Stimulated activated CD4-positive, alpha-beta T cell treated with anti-CD3 and anti-CD28 coated beads, Interleukin-1b, Interleukin-23, amount 100 ng/mL, for 48 hours (primary cell): ENCODE measurements at places on chromosomes 1 and 21.

DNA sequence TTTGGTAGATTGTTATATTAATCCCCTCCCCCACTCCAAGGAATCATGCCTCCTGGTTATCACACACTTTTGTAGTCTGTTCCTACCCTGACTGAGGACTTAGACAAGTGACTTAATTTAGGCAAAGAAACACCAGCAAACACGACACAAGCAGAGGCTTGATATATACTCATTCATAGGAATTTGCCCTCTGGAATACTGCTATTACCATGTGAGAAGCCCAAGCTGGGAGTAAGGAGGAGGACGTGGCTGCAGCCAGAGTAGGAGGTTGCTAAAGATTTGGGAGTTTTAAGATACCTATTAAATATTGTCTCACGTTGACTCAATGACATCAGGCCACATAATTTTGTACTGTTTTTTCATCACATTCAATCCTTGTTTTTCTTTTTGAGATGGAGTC, 100.2 kb downstream of the LRRC53 start:
- no peak for DNase-seq

DNA sequence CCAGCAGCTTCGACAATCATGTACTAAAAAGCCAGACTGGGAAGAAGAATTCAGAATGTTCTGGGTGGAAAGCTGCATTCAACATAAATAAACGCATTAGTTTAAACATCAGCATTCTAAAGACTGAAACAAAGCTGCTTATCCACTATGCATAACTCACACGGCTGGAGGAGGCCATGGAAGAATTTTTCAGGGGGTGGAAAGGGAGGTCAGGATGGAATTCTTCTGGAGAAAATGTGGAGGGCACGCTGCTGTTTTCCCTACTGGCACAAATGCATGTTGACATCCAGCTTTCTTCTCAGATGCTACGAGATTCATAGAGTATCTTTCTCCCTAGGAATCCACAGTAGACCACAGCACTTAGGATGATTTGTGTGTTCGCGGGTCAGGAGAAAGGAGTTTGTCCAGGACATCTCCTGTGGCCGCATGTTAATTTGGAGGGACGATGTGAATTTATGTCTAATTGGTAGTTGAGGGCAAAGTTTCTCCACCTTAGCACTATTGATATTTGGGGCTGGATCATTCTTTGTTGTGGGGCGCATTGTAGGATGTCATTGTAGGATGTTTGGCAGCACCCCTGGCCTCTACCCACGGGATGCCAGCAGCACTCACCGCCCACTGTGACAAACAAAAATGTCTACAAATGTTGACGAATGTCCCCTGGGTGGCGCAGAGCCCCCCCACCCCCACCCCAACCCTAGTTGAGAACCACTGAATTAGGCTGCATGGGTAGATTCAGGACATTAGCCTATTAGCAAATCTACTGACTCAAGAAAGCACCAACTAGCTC, 86.5 kb upstream of the KAZN start:
- DNase-seq, result no peak

GRCh38 chr1:16342331-16343062, 9.8 kb downstream of the FBXO42 start:
- no peak for DNase-seq

DNA sequence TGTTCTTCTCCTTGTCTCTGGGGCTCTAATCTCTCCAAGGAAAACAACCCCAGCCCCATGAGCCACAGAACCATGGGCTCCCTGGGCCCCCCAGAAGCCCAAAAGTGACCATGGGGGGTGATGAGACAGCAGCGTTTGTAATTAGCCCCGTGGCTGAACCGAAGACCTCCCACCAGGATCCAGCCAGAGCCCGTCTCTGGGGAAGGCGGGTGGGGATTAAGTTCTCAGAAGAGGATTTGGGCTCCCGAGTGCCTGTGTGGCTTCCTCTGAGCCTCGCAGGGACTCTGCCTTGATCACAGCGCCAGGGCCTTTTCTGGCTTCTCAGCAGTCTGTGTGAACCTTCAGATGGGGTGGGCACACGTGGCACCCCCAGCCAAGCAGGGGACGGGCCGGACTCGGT, 77.0 kb downstream of the ALPL start:
- no peak for DNase-seq

DNA sequence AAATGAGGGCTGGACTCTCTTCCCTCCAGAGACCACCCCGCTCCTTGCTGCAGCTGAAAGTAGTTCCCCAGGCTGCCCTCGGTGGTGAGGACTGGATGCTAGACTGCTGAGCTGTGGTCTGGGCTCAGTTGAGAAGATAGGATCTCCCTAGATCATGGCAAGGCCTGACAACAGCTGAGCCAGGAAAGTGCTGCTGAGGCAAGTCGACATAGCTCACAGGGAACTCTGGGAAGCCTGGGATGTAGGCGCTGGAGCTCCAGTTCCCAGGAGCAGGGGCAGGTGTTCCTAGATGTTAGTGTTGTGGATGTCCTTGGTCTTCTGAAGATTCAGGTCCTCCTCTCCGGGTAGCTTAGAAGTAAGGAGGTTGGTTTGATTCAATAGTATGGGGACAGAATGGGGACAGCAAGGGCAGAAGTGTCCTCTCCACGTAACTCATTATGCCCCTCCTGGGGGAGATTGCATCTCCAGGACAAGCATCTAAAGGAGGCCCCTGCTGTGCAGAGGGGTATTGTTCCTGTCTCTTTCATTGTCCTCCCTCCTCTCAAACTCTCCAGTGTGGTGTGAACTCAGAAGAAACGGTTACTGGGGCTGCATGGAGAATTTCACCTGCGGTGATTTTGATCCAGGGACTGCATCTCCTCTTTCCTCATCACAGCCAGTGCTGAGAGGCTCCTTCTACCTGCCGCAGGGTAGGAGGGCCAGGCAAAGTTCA, 3.7 kb downstream of the CYB561D1 start:
- no peak for DNase-seq

- DNase-seq, result no peak
These were observed 44.0 kb downstream of the MORN1 start for GRCh38 chr1:2347409-2347785.

- DNase-seq, result peak; percentile 72
These were observed 21.5 kb upstream of the LYST start for GRCh38 chr1:235888119-235888643.
